ENCODE measurements at places on chromosomes 2 and 18. TPM values are rescaled to one million over a fixed set of nuclear protein-coding genes. Genes with fewer than 3 reads are reported as not detected.

DNA sequence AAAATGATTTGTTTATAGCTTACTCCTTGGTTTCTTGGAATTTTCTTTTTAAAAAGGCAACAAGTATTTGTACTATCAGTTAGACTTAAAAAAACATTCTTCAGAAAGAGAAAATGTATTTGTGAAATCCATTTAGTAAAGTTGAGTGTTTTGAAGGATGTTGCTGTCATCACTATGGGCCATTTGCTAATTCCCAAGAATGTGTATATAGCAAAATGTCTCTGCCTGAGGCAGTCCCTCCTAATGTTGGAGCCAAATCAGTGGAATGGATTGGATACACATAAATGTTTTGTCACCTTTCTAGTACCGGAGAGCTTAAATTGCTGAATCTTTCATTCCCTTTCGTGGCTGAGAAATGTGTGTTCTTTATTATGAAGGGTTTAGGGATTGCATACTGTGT lies 890.2 kb upstream of the ZEB2 start:
- DNase-seq = no peak
- H3K27ac ChIP-seq = no peak overlapping the region
- no peaks in the 10 kb centered on the region for H3K27me3 ChIP-seq
- no peaks in the 10 kb centered on the region for H3K36me3 ChIP-seq
- H3K4me1 ChIP-seq = no peaks in the 10 kb centered on the region

GRCh38 chr2:30680121-30680520 lies 127.1 kb downstream of the CAPN13 start:
- no peak for DNase-seq
- H3K4me3 ChIP-seq = no peak overlapping the region
- H3K27me3 ChIP-seq = no peaks in the 10 kb centered on the region
- no peaks in the 10 kb centered on the region for H3K4me1 ChIP-seq
- no peaks in the 10 kb centered on the region for H3K36me3 ChIP-seq
- no peak overlapping the region for H3K27ac ChIP-seq

DNA sequence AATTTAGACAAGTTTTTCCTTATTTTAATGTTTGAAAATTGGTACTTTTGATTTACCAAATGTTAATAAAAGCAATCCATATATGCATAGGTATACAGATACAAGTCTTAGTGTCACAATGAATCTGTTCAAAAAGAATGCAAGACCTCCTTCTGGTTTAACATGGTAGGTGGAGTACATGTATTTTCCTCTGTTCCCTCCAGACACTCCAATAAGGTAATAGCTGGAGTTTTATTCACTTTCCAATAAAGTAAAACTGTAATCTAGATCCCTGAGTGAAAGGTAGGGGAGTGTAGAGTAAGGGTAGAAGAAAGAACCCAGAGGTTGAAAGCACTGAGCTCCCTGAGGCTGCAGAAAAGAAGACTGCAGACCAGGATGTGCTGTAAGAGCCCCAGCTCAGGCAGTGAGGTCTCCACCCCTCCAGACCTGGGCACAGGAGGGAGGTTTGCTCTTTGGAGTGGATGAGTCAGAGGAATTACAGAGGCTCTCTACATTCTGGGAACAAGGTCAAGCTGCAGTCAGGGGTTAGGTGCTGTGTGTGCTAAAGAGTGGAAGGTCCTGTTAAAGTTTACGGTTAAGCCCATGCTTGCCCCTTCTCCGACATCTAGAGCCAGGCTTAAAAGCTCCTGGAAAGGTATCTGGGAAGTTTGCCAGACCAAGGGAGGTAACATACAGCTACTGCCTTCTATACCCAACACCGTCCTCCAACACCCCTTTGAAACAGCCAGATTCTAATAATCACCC lies 27.6 kb upstream of the STAT1 start:
- no peak for DNase-seq
- no peaks in the 10 kb centered on the region for H3K4me1 ChIP-seq
- no peaks in the 10 kb centered on the region for H3K36me3 ChIP-seq
- no peak overlapping the region for H3K27ac ChIP-seq
- no peak overlapping the region for H3K4me3 ChIP-seq
- H3K27me3 ChIP-seq = no peaks in the 10 kb centered on the region

- H3K27ac ChIP-seq = no peak overlapping the region
- no peak for DNase-seq
- no peaks in the 10 kb centered on the region for H3K27me3 ChIP-seq
- no peaks in the 10 kb centered on the region for H3K4me1 ChIP-seq
- no peak overlapping the region for H3K4me3 ChIP-seq
These were observed 93.3 kb downstream of the ST6GAL2 start for GRCh38 chr2:106792671-106793070.

DNA sequence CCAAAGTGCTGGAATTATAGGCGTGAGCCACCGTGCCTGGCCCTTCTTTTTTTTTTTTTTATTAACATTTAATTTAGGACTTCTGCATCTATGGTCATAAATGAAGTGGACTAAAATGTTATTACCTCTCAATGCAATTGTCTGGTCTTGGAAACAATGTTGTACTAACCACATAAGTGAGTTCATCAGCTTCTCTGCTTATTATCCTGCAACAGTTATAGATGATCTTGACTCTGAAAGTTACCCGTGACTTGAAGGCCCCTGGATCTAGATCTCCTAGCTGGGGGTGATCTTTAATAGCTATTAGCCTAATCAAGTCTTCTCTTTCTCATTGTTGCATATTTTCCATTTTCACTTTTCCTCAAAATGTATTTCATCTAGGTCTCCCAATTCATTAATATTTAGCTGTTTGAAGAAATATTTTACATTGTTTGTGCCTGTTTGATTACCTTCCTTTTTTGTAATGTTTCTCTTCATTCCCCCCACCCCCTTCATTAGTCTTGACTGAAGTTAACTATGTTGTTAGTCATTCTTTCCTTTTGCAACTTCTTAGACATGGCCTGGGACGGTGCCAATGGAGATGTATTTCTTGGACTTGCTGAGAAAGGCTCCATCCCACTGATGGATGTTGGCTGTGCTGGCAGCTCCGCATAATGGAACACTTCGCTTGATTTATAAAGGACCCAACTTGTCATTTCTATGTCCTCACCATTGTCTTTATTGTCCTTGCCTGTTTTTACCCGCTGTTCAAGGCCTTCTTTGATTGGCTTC lies 141.6 kb upstream of the RIOK3 start:
- H3K36me3 ChIP-seq = no peaks in the 10 kb centered on the region
- no peaks in the 10 kb centered on the region for H3K27me3 ChIP-seq
- peaks cover 3% of the 10 kb centered on the region for H3K4me1 ChIP-seq
- no peak for DNase-seq

DNA sequence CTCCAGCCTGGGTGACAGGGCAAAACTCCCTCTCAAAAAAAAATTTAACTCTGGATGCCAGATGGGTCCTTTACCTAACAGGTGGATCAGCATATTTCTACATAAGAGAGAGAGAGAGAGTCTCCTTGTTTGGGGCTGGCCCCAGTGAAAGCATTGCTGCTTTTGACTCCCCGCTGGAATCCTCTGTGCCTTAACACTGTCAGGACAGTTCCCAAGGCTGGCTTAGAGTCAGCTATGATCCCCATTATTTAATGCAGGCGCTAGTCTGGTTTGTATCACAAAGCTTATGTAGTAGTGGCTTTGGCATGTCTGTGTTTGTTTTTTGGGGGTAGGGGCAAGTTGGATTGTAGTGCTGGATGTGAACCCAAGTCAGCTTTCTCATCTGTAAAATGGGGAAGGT lies 9.4 kb downstream of the INPP4A start:
- H3K27me3 ChIP-seq = no peaks in the 10 kb centered on the region
- no peak for DNase-seq
- no peaks in the 10 kb centered on the region for H3K4me1 ChIP-seq
- no peaks in the 10 kb centered on the region for H3K36me3 ChIP-seq

DNA sequence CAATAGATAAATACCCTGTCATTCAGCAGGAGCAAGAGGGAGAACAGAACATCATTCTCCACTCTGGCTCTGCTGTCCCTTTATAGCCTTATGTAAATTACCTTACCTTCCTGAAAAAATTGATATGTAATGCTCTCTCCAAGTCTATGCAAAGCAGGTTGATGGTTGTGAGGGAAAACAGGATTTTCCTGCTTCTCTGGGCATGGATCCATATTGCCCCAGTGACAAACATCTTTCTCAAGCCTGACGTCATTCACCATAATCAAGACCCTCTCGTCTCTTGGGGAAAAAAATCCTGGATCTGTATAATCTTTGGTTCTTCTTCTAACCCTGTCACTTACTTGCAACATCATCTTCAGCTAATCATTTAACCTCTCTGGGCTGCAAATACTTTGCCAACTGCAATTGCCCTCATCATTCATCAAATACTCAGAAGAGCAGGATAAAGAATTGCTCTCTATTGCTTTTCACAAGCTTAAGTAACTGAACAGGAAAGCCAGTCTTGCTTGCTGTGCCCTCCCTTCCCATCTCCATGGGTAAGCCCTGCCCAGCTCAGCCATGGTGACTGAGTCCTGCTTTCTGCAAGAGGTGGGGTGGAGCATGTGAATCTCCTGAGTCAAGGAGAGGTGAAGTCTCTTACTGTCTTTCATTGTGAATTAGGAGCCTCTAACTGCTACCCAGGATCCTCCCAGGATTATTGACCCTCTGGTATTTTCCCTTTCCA lies 123.7 kb upstream of the KLF7 start:
- no peak for DNase-seq
- no peak overlapping the region for H3K27ac ChIP-seq
- H3K4me1 ChIP-seq = no peaks in the 10 kb centered on the region
- no peak overlapping the region for H3K4me3 ChIP-seq
- no peaks in the 10 kb centered on the region for H3K27me3 ChIP-seq

GRCh38 chr18:35485852-35486251 lies 11.9 kb downstream of the INO80C start:
- no peak overlapping the region for H3K27ac ChIP-seq
- H3K36me3 ChIP-seq = no peaks in the 10 kb centered on the region
- DNase-seq = no peak
- H3K27me3 ChIP-seq = no peaks in the 10 kb centered on the region
- no peaks in the 10 kb centered on the region for H3K4me1 ChIP-seq

DNA sequence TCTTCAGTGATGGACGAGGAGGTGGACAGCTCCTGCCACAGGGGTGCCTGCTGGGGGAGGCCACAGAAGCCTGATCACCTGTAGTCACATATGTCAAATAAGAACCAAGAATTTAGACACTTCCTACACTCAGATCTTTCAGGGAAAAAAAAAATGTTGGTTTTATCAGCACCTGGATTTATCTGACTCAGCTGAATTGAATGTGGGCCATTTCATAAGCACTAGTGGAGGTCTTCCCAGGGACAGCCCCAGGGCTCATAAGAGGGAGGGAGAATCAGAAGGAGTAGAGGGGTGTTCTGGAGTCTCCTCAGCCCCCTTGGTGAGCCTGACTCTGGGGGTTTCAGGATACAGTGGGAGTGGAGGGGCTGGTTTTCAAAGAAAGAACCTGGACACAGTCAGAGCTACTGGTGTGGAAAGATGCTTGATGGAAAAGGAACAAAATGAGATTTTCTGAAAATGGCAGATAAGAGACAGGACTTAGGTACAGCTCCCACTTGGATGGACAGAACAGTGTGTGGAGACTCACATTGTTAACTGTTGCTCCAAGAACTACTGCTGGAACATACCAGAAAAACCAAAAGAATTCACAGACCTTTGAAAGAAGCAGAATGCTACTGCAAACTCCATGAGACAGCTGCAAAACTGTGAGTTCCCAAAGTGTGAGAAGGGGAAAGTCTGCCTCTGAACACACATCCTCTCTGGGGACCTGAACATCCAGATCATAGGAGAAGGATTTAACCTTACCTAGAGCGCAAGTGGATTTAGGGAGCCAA lies 45.4 kb downstream of the LCT start:
- H3K27ac ChIP-seq = no peak overlapping the region
- H3K4me1 ChIP-seq = no peaks in the 10 kb centered on the region
- no peak overlapping the region for H3K4me3 ChIP-seq

GRCh38 chr2:152678808-152679207 lies 38.5 kb downstream of the PRPF40A start:
- no peaks in the 10 kb centered on the region for H3K27me3 ChIP-seq
- no peaks in the 10 kb centered on the region for H3K36me3 ChIP-seq
- DNase-seq = no peak
- H3K4me1 ChIP-seq = no peaks in the 10 kb centered on the region
- no peak overlapping the region for H3K27ac ChIP-seq

DNA sequence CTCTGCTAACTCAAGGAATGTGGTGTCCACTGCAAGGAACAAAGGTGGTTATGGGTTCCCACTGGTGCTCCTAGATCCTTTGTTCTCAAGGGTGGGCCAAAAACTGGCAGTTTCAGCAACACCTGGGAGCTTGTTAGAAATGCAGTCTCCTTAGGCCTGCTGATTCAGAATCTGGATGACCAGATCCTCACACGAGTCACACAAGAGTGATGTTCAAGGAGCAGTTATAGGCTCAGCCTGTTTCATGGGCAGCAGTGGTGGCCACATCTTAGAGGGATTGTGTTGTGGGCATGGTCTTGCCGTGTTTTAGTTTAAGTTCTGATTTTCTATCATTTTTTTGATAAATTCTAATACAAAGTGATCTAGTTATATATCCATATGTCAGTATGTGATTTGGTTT lies 28.7 kb upstream of the MGAT5 start:
- no peaks in the 10 kb centered on the region for H3K27me3 ChIP-seq
- H3K4me3 ChIP-seq = no peak overlapping the region
- DNase-seq = no peak
- no peak overlapping the region for H3K27ac ChIP-seq

- DNase-seq = no peak
- H3K36me3 ChIP-seq = no peaks in the 10 kb centered on the region
- no peak overlapping the region for H3K4me3 ChIP-seq
- no peaks in the 10 kb centered on the region for H3K27me3 ChIP-seq
These were observed 36.8 kb upstream of the EML4 start for GRCh38 chr2:42132191-42132965.

- H3K4me3 ChIP-seq = no peak overlapping the region
- H3K27ac ChIP-seq = no peak overlapping the region
- DNase-seq = no peak
- H3K27me3 ChIP-seq = no peaks in the 10 kb centered on the region
- H3K36me3 ChIP-seq = no peaks in the 10 kb centered on the region
- H3K4me1 ChIP-seq = no peaks in the 10 kb centered on the region
These were observed 465.1 kb upstream of the MYT1L start for GRCh38 chr2:2796207-2796606.

GRCh38 chr18:11398625-11399024 lies 210.8 kb upstream of the SLC35G4 start:
- H3K4me3 ChIP-seq = no peak overlapping the region
- H3K36me3 ChIP-seq = no peaks in the 10 kb centered on the region
- no peak for DNase-seq
- peaks cover under 1% of the 10 kb centered on the region for H3K4me1 ChIP-seq
- no peaks in the 10 kb centered on the region for H3K27me3 ChIP-seq
- no peak overlapping the region for H3K27ac ChIP-seq

POTEJ gene
- not detected for total RNA-seq

ABCG8 gene
- not detected for total RNA-seq

RGPD8 gene
- total RNA-seq = 16.8 TPM
